ENCODE measurements at places on chromosomes 7 and 10. TPM values are rescaled to one million over a fixed set of nuclear protein-coding genes. Genes with fewer than 3 reads are reported as not detected.

- no peaks in the 10 kb centered on the region for H3K36me3 ChIP-seq
- H3K27ac ChIP-seq: no peak overlapping the region
- peaks cover 6% of the 10 kb centered on the region for H3K27me3 ChIP-seq
- H3K4me3 ChIP-seq: no peak overlapping the region
- peaks cover 9% of the 10 kb centered on the region for H3K4me1 ChIP-seq
- peak; percentile 87 for DNase-seq
These were observed 109.4 kb downstream of the ARHGAP22 start for GRCh38 chr10:48495282-48496045.

DNA sequence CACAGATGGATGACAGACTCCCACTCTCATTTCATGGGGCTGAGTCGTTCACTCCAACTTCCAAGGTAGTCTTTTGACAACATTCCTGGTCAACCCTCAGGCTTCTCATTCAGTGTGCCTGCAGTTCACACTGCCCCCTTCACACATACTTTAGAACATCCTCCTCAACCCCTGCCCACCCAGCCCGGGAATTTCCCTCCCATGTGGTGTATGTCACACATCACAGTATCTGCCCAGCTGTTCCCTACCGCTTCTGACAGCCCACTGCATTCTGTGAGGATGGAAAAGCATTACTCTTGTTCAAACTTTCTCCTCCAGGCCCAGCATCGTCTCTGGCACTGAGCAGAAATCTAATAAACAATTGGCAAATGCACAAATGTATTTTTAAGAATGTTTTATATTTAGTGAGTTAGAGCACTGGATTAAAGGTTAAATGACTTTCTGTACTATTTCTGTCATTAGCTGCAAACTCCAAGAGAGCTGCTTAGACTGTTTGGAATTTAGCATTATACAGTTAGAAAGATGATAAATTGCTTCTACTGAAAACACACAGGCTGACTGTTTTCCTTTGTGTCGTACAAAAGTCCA lies 110.4 kb downstream of the SFMBT2 start:
- H3K27ac ChIP-seq: peak overlapping the region; percentile 28
- H3K36me3 ChIP-seq: no peaks in the 10 kb centered on the region
- H3K4me1 ChIP-seq: peaks cover 45% of the 10 kb centered on the region
- DNase-seq: no peak
- H3K4me3 ChIP-seq: no peak overlapping the region

- no peaks in the 10 kb centered on the region for H3K36me3 ChIP-seq
- no peak for DNase-seq
- no peaks in the 10 kb centered on the region for H3K27me3 ChIP-seq
These were observed 68.1 kb downstream of the CNOT4 start for GRCh38 chr7:135441791-135442190.

DNA sequence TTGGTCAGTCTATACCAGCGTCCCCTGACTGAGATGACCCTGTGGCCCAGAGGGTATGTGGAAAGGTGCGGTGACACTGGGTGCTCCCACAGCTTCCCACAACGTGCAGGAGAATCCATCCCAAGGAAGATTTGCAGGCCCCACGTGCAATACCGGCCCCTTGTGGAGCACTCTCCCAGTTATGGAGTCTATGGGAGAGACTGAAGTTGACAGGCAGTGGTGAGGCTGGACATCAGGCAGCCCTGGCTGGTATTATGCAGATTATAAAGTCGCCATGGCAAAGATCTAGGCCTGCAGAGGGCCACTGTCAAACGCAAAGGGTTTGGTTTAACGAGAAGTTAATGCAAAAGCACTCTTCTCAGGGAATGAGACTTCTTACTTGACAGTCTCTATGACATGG lies 434.7 kb upstream of the C7orf33 start:
- no peak overlapping the region for H3K4me3 ChIP-seq
- no peaks in the 10 kb centered on the region for H3K27me3 ChIP-seq
- H3K4me1 ChIP-seq: peaks cover 21% of the 10 kb centered on the region

GPR141 gene
- not detected for total RNA-seq

Measured in esophagus muscularis mucosa (tissue), 4 donors.